ENCODE measurements at places on chromosomes 2 and 18.
A peak's percentile ranks its signal among the peaks of the same experiment; 100 is the strongest.

DNA sequence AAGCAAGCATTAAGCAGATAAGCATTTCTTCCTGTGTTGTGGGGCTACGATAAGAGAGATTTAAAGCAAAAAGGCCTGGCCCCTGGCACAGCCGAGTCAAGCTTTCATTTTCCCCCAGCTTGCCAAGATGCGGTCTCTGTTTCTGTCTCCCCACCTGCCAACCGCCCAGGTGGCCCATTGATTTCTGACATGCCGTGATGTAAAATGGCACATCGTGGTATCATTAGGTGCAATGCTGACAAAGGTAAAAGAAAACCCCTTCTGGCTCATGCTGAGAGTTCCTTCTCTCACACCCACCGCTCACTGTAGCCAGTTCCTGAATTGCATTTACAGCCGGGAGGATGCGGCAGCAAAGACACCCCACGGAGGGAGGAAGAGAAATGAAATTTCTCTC is 62.8 kb downstream of the BOD1L2 start:
- DNase-seq, result no peak

GRCh38 chr2:198314559-198315153 is 510.3 kb downstream of the PLCL1 start:
- DNase-seq, result no peak

GRCh38 chr2:120036145-120036544 is 23.3 kb downstream of the EPB41L5 start:
- no peak for DNase-seq

DNA sequence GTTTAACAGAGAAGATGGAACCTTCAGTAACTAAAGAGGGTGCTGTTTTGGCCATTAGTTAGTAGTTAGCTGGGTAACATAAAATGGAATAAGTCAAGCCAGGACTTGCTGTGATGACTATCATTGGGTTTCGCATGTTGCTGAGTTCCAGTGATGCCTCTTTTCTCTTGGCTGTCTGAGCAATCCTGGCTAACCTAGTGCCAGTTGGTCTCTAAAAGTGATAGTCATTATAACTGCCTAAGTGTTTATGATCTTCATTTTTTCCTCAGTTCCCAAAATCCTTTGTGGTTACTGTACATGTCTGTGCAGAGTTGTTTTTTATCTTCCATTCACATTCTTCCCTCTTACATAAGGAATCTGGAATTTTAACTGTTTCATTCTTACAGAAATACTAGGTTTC is 33.4 kb downstream of the WDR43 start:
- no peak for DNase-seq

DNA sequence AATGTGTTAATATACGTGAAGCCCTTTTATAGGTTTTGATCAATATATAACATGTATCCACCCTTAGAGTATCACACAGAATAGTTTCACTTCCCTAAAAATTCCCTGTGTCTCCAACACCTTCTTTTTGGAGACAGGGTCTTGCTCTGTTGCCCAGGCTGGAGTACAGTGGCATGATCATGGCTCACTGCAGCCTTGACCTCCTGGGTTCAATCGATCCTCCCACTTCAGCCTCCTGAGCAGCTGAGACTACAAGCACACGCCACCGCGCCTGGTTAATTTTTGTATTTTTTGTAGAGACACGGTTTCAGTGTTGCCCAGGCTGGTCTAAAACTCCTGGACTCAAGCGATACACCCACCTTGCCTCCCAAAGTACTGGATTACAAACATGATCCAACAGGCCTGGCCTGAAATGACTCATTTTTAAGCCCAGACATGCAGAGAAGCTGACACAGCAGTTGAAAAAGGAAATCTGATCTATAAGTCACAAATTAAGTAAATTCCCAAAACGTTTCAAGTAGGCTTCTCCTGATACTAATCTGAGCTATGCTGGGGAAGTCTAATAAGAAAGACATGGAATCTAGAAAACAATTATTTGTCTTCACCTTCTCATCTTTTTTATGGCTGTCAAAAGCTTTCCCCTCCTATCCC is 2.9 kb downstream of the DUSP11 start:
- no peak for DNase-seq

DNA sequence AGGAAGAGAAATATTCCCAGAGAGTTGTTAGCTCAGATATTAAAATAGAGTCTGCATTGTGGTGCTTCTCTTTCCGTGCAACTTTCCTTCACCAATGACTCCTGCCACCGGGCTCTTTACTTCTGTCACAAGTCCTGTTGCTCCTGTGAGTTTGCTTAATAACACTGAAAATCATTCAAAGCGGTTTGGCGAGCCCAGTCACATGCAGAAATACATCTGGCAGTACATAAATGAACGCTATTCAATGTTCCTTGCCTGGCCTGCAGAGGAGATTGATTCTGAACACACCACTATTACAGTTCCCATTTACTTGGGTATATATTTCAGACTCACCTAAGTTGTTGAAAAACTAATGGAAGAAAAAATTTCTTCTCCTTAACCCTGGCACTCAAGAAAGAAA is 276.6 kb downstream of the ZNF521 start:
- no peak for DNase-seq

DNA sequence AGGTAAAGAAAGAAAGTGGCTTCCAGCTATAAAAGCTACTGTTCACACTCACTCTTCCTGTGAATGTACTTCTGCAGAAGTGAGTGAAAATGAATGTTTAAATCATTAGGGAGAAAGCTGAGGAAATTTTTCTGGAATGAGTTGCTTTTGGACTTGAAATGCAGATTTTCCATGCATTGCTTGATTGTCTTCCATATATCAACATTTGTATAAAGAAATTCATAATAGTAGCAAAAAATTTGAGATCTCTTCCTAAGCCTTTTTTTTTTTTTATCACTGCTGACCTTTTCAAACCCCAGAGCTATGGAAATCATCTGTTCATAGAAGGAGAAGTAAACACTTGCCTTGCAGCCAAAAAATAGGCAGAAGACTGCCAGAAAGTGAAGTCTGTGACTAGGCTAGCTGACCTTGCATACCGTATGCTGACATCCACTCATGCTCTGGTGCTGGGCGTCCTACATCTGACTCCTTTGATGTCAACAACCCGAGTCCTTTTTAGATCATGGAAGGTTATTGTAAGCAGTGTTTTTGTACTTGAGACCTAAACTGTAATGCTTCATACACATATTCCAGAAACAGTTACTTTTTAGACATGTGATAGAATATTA is 154.5 kb upstream of the RASGRP3 start:
- DNase-seq, result no peak

DNA sequence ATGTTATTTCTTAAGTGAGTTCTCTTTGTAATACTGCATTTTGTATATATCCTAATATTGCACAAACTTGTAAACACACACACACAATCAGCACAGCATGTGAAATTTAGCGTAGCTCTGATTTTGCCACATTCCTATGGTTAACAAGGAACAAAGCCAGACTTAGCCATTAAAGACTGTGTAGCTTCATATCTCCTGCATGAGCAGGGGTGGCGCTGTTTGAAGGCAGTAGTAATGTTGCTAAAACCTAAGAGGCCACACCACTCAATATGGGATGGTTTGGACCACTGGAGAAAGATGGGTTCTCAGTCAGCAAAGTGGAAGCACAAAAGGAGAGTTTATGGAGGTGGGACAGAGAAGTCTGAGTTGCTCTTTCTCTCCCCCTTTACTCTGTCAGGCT is 61.1 kb upstream of the RND3 start:
- DNase-seq, result no peak

DNA sequence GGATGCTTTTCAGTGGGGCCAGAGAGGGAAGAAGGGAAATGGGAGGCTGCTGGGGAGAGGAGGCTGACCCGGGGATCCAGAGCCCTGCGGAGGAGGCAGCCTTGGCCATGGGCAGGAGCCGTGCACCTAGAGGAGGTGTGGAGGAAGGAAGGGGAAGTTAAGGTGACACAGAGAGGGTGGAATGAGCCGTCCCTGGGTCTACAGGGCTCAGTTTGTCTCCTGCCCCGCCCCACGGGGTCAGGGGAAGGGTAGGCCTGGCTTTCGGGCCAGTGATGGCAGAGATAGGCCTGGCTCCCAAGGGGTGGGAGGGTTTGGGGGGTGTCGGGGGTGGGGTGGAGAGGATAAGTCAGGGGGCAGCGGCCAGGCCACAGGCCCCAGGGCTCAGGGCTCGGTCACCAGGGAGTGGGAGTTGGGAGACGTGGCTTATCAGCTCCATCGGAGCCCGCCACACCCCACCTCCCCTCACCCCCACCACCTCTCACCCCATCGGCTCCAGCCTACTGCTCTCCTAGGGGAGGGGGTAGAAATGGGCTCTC is 39.5 kb upstream of the NOTO start:
- no peak for DNase-seq

DNA sequence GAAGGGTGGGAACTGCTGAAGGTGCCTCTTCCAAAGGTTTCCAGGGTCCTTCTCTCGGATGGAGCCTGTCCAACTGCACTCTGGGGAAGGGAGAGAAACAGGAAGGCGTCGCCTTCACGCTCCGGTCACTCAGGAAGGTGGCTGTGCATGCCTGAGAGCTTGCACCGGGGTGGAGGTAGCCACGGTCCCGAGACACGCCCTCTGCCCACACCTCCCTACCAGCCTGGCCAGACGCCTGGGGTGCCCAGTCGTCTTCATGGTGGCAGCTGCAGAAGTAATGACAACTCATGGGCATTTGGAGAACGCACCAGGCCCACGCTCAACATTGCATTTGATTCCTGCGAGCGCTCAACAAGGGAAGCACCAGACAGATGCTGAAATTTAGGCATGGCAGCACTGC is 59.9 kb downstream of the ADNP2 start:
- DNase-seq, result no peak

DNA sequence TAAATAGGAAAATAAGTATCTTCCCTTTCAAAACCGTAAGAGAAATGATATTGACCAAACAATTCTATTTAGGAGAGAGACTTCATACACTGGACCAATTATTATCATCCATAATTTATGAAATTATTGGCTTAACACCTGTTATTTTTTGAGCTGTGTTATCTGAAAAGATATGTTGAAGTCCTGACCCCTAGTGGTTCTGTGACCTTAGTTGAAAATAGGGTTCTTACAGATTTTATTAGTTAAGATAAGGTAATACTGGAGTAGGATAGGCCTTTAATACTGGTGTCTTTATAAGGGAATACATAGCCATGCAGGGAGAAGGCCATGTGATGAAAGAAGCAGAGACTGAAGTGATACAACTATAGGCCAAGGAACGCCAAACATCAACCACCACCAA is 659.6 kb downstream of the DCC start:
- DNase-seq, result no peak

DNA sequence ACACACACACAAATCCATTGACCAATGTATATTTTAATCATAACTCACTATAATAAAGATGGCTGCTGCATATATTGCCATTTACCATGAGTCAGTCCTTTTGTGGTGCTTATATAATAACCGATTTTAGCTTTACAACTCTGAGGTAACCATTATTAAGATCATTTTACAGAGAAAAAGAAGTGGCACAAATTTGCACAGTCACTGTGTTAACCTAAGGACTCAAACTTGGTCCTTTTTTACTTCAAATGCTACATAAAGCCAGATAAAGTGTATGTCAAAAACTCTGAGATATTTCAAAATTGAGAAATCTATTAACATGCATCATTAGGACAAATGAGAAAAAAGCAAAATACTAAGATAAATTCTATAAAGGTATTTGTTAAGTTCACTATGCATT is 923.7 kb downstream of the NRXN1 start:
- DNase-seq, result no peak

GRCh38 chr2:194319222-194319992 is 1337.6 kb upstream of the SLC39A10 start:
- DNase-seq, result no peak

- no peak for DNase-seq
These were observed 72.0 kb upstream of the CTAGE1 start for GRCh38 chr18:22489704-22490103.

- DNase-seq, result no peak
These were observed 88.0 kb upstream of the RTN4 start for GRCh38 chr2:55138014-55138881.

DNA sequence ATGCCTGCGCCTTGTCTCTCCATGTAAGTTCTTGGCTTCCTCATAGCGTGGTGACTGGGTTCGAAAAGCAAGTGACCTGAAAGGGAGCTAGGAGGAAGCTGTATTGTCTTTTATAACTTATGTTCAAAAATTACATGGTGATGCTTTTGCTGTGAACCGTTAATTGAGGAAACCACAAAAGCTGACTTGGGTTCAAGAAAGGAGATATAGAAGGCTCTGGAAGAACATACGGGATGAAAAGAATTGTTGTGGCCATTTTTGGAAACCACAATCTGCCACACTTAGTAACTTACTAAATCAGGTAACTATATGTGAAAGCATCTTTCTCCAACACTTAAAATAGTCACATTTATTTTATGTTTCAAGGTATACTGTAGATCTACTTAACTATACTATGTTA is 177.0 kb upstream of the RBMS1 start:
- DNase-seq, result no peak

DNA sequence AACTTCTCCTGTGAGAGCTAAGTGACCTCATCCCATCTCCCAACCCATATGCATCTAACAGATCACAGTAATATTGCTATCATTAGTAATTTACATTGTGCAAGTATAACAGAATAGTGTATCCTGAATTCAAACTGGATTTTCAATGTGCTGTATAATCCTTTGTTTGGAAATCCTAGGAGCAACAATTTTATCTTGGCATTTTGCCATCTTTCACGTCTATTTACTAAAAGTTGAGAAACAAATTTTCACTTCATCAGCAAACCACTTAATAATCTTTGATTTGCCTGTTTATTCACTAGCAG is 3.8 kb downstream of the HNRNPLL start:
- DNase-seq, result no peak

DNA sequence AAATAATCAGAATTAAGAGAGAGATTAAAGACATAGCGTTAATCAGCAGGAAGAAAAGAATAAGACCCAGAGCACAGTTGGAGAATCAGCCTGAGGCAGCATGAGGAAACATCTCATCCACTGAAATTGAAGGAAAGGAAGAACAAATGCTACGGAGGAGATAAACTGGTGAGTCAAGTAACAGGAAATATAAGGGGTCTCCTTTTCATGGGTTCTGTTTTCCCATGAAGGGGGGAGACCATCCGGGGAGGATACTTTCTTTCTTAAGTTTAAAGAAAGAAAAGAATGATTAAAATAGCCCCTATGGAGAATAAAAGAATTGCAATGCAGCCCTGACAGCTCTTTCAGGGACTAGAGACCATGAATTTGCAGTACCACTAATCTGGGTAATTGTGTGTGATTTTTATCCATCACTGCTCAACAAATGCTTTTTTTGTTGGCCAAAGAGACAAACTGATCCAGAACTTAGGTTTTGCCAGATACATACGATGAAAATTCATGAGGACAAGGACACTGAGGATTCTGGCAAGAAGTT is 17.7 kb downstream of the ROCK2 start:
- DNase-seq, result no peak

- no peak for DNase-seq
These were observed 484.7 kb upstream of the NRP2 start for GRCh38 chr2:205197468-205198139.

GRCh38 chr2:128139624-128140023 is 48.6 kb downstream of the UGGT1 start:
- DNase-seq, result peak; percentile 51

GRCh38 chr2:9221223-9221622 is 14.6 kb downstream of the ASAP2 start:
- no peak for DNase-seq

DNA sequence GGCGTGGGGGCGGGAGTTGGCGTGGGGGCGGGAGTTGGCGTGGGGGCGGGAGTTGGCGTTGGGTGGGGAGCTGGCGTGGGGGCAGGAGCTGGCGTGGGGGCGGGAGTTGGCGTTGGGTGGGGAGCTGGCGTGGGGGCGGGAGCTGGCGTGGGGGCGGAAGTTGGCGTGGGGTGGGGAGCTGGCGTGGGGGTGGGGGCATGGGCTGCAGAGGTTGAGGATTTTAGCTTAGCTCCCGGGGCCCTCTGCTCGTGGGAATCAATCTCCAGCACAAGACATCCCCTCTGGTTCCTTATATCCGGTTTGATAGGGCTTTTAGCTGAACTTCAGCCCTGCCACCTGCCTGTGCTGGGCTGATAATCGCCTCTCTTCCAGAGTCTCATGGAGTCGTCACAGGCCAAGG is 177.0 kb downstream of the LDLRAD4 start:
- DNase-seq, result no peak
